T-helper 17 cell (primary cell): ENCODE measurements at places on chromosomes 5 and 9.

GRCh38 chr9:81108391-81108790, 581.0 kb downstream of the TLE1 start:
- DNase-seq, result no peak

GRCh38 chr5:75521195-75521594, 9.5 kb downstream of the POLK start:
- no peak for DNase-seq

DNA sequence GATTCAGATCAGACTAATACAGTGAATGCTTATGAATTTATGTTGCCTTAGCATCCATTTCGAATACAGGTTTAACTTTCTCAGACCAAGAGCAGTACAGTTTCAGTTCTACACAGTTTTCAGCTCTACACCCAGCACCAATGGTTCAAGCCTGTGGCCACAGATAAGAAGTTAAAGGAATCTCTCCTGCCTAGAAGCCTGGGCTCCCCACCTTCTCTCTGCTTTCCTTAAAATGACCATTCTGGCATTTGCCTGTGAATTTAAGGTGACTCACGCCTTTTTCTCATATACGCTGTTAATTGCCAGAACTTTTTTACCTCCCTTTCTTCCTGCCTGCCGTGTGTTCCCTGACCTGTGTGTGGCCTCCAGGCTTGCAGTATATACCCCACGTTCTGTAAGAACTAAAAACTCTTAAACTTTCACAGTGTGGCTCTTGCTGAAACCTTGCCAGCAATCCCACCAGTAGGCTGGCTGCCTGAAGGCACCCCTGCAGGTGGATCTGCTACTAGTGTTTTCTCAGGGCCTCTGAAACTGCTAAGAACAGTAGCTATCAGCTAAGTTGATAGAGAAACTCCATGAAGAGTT, 692.8 kb upstream of the CDH18 start:
- no peak for DNase-seq

- DNase-seq, result no peak
Measured at GRCh38 chr5:16066810-16067209, 112.8 kb downstream of the MARCHF11 start.

GRCh38 chr9:124600407-124600806, 93.2 kb upstream of the NR5A1 start:
- no peak for DNase-seq

GRCh38 chr5:139246394-139246793, 47.1 kb upstream of the MATR3 start:
- DNase-seq, result no peak

DNA sequence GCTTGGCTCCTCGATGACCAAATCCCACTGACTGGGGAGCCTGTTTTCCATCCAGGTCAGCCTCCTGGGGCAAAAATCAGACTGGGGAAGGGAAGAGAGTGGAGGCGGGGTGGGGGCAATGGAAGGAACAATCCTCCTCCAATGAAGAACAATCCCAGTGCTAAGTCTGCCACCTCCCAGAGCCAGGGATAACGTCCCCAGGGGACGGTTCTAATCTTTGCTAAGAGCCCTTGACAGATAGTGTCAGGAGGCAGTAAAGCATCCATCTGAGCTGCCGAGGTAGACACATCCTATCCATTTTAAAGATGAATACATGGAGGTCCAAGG, 298.5 kb upstream of the MSX2 start:
- no peak for DNase-seq

GRCh38 chr5:171258737-171259415, 50.2 kb upstream of the TLX3 start:
- DNase-seq, result no peak

- DNase-seq, result no peak
Measured at GRCh38 chr5:139849942-139850341, 54.3 kb downstream of the PSD2 start.

DNA sequence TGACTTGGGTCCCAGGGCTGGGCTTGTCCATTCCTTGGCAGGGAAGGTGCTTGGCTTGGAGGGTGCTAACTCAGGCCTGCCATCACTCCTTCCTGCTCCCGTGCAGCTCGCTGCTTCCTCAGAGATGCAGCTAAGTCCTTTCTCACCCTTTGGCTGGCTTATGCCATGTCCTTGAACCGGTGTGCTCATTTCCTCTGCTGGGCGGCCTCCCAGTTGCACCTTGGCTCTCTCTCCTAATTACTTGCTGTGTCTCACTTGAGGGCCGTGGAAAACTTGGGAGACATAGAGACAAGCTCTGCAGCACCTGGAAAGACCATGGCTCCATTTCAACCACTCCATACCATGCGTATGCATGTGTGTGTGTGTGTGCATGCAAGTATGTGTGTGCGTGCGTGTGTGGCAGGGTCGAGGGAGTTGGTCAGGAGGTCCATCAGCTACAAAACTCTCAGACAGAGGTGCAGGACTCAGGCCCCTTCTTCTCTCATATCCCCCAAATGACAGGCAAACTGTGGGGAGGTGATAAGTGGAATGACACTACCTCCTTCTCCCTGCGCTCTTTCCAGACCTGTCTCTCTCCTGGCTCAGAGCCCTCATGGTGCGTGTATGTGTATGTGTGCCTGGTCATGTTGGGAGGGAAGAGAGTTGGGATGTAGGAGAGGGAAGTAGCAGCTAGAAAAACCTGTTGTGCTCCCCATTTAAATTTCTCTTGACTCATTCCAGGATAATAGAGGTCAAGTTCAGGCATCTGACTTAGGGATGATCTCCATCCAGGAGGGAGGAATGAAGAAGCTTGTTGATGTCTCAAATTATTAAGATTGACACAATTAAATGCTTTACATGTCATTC, 17.6 kb upstream of the MTMR12 start:
- DNase-seq, result no peak

DNA sequence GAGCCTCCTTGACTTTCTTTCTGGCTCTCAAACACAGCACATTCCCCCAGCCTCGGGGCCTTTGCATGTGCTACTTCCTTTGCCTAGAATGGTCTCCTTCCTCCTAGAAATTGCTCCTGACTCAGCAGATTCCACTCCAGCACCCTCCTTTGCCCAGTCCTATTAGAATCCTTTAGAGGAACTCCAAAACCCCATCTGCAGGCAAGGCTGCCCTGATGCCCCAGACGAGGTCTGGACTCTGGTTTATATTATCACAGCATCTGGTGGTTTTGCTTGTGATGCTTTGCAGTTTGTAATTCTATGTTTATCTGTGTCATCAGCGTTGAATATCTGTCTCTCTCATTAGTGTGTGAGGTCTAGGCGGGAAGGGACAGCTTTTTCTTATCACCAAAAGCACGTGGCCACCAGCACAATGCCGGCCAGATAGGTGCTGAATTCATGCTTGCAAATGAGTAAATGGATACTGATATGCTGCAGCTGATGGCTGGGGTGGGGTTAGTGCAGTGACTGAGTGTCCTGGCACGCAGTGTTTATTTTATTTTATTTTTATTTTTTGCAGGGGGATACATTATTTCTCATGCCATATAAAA, 30.0 kb upstream of the ANKH start:
- no peak for DNase-seq

DNA sequence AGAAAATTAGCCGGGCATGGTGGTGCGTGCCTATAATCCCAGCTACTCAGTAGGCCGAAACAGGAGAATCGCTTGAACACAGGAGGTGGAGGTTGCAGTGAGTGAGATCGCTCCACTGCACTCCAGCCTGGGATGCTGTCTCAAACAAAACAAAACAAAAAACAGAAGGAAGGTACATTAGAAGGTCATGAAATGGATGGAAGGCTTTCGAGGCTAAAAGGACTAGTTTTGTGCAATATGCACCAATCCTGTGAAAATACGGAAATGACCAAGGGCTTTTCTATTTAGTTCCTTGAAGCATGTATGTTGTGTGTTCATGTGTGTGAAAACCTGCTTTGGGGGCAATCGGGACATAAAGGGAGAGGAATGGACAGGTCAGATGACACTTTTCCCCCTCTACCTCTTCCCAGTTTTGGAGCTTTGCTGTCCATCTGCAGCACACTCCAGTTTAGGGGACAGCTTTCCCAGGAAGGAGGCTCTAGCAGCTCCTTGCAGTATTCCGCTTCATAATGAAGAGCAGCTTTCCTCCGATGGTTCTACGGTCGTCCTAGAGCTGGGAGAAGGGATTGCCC, 15.0 kb downstream of the SPRY4 start:
- DNase-seq, result no peak

GRCh38 chr5:76663573-76663972, 40.4 kb upstream of the F2RL2 start:
- DNase-seq, result no peak

DNA sequence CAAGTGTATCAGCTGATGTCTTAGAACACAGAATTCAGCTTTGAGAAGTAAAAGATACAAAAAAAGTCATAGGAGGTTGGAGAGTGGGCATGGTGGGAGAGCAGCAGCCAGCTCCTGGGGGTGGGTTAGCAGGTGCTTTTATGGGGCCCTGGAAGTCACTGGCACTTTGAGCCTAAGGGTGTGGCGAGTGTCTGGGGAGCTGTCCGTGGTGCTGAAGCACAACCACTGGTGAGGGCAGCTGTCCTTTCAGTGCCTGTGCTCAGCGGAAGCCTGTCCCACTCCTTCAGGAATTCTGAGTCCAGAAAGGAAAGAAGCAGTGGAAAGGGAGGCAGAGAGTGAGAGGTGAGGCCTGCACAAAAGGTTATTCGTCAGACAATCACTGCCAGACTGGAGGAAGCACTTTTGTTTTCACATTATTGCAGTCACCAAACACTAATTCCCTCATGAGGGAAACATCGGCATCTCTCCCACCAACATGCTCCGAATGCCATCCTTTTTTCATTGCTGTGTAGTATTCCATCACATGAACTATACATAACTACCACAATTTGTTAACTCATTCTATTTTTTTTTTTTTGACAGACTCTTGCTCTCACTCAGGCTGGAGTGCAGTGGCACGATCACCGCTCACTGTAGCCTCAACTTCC, 59.4 kb upstream of the RAPGEF1 start:
- DNase-seq, result peak; percentile 38

- DNase-seq, result no peak
Measured at GRCh38 chr5:112186401-112186990, 232.6 kb downstream of the EPB41L4A start.

GRCh38 chr9:94157050-94157801, 73.0 kb downstream of the PTPDC1 start:
- no peak for DNase-seq

DNA sequence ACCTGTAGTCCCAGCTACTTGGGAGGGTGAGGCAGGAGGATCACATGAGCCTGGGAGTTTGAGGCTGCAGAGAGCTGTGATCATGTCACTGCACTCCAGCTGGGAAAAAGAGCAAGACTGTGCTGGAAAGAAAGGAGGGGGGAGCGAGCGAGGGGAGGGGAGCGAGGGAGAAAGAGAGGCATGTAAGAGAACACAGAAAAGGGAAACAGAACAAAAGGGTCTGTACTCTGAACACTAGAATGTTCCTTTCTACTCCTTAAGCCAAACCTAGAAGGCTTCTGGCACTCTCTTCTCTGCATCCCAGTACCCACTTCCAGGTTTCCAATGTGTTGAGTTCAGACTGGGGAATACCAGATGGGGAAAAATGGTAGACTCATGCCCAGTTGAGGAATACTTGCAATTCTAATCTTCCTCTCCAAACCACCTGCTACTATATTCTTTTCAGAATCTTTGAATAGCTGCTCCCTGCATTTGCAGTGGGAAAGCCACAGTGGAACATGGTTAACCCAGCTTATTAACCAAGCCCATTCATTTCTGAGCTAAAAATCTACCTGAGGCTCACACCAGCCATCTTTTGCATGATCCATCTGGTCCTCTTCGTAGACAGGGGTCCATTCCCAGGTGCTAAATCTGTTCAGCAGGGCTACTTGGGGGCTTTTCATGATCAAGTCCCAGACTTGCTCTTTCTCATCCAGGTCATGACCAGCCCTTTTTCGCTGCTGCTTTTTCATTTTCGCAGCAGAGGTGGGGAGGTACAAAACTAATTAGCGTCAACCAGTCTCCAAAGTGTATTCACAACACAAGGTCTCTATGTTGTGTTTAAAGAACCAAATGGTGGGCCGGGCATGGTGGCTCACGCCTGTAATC, 34.9 kb downstream of the SEMA4D start:
- DNase-seq, result no peak

GRCh38 chr5:71809446-71809845, 90.4 kb downstream of the CARTPT start:
- DNase-seq, result no peak

DNA sequence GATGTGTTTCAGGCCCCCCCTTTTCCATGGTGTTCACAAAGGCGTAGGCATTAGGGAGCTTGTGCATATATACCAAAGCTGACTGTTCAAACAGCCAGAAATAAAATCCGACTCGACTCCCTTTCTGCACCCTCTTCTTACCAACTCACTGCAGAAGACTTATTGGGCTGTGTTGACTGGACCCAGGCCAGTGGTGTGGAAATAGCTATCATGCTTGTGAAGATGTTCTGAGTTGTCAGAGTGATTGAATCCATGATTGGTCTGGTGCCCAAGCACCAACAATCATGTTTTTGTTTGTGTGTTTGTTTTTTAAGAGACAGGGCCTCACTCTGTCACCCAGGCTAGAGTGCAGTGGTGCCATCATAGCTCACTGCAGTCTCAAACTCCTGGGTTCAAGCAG, 21.6 kb downstream of the TJP2 start:
- DNase-seq, result no peak

DNA sequence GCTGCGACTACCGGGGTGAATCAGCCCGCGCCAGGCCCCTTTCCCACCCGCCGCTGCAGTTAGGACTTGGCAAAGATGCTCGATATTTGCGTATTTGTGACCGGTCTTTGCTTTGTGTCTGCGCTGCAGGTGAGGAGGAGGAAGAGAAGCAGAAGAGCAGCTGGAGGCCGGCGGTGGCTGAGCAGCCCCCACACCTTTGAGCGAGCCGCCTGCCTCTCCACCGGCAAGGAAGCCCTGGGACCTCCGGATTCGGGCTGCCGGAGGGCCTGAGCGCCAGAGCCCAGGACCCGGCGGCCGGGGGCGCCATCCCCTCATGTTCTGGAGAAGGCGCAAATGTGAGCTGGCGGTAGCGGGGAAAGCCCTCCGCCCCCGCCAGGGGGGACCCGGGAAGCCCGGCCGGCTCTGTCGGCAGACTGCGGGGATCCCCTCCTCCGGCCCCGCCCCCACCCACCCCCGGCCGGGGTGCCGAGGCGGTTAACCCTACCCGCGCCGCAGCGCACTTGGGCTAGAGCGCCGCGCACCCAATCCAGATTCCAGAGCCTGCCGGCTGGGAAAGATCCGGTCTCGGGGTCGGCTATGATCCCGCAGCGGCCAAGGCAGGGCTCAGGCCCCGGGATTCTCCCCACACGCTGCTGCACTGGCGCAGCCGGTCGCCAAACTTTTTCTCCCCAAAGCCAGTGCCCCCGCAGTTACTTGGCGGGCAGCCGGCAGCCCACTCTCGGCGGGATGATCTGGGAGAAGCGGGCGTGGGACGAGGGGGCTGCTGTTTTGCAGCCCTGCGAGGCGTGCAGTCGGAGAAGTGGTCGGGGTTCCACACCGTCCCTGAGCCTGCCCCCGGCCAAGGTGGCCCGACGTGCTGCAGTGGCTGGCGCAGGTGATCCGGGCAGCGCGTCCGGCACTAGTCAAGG, 800 bp upstream of the KCNN2 start:
- no peak for DNase-seq

DNA sequence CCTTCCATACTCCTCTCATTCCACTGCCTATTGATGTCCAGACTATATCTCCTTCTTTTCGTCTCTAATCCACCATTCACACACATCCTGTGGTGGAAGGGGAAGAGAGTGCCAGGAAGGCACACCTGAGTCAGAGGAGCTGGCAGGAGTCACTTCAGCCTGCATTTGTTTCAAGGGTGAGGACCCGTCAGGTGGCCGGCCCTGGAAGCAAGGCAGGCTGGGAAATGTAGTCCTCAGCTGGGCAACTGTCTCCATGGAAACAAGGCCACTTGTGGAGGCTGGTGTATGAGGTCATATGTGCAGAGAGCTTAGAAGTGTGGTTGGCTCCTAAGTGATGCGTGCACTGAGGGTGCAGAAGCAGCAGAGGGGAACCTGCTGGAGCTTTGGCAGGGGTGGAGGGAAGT, 278.4 kb downstream of the NSG2 start:
- no peak for DNase-seq
